T-helper 2 cell (primary cell): ENCODE measurements at places on chromosomes 7 and 10.

DNA sequence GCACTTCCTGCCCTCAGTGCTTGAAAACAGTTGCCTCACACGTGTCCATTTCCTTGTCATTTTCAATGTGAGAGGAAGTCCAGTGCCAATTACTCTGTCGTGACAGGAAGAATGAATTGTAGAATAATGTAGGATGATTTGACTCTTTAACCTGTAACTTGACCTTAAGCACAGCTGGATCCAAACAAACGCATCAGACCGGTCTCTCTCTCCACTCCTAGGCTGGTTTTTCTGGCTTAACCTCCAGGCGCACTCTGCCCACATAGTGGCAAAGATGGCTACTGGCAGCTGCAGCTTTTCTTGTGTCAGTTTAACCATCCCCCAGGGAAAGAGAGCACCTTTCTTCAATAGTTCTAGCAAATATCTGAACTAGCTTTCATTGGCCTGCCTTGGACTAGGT is 29.4 kb upstream of the PNLIPRP3 start:
- no peak for DNase-seq

DNA sequence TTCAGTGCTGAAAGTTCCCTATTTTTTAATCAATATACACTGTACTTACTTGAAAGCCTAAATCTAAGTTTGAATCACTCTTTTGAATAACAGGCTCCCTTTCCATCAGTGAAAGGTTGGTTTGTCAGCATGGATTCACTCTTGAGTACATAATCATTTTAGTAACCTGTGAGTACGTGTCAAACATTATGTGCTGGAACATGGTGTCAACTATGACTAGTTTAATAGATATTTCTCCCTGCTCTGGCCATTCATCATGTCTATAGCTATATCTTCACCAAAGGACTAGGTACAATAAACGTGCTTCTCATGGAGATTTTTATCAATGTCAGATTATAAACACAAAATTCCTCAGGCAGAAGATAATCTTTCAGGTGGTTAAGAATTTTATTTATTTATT is 61.7 kb upstream of the MDFIC start:
- no peak for DNase-seq

- no peak for DNase-seq
Observed at GRCh38 chr10:85713885-85714284, 652.7 kb downstream of the GRID1 start.

GRCh38 chr7:120857588-120858573 is at the start of gene TSPAN12:
TSS of gene TSPAN12 (minus strand) at chr7:120858144. CDS start at chr7:120856763, 1,381 bp downstream.
- DNase-seq, result peak; percentile 8

- no peak for DNase-seq
Observed at GRCh38 chr7:111093496-111093895, 2.6 kb downstream of the LRRN3 start.

DNA sequence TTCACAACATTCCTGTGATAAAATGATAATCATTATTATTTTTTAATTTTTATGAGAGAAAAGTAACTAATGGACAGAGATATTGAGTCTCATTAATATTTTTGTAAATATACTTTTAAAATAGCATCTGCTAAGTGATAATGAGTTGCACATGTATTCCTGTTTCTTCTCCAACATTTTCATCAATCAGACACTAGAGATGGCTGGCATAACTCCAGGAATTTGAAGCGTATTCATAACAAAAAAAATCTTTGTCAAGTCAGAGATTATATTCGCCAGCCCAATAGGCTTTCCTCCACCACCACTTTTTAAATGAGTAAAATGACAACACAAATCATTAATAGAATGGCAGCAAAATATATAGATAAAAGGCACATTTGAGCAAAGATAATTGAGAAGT is 524.0 kb upstream of the KCND2 start:
- DNase-seq, result no peak

- DNase-seq, result no peak
Observed at GRCh38 chr7:9657257-9657656, 1223.8 kb downstream of the NXPH1 start.

DNA sequence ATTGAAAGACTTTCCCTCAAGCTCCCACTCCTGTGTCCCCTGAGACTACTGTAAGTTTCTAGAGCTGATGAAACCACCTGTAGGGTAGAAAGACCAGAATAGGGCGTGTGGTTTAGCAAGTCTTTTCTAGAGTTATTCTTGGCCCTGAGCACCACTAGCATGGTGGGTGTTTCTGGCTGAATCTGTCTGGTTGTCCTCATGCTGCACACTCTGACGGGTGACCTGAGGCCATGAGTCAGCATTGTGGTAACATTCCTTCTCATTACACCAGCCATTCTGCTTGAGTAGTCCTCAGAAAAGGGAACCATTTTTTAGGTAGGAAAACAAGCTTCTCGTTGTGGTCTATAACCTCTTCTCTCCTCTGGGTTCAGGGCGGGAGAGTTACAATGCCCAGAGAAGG is 250.3 kb downstream of the SNX13 start:
- DNase-seq, result no peak

- DNase-seq, result no peak
Observed at GRCh38 chr7:11607686-11608085, 224.3 kb downstream of the THSD7A start.

DNA sequence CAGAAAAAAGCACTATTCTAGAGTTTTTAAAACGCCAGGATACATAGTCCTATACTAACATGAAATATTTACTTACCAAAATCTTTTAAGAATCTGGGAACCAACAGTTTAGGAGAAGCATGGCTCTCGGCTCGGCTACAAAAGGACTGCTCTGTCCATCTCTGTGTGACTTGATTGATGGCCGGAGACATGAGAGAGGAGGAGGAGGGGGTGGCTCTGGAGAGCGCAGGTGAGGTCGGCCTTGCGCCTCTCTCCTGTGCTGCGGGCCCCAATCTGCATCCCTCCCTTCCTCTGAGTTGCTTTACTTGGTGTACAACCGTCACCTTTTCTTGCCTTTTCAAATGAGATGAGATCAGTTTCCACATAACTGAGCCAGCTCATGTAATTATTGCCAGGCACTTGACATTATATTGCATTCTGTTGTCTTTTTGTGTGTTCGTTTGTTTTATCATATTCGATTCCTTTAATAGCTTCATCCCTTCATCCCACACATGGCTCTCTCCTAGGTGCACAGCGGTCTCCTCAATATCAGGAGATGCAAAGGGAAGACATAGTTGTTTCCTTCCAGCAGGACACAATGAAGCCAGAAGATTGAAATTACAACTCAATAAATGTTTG is 87.8 kb upstream of the KLF6 start:
- no peak for DNase-seq

DNA sequence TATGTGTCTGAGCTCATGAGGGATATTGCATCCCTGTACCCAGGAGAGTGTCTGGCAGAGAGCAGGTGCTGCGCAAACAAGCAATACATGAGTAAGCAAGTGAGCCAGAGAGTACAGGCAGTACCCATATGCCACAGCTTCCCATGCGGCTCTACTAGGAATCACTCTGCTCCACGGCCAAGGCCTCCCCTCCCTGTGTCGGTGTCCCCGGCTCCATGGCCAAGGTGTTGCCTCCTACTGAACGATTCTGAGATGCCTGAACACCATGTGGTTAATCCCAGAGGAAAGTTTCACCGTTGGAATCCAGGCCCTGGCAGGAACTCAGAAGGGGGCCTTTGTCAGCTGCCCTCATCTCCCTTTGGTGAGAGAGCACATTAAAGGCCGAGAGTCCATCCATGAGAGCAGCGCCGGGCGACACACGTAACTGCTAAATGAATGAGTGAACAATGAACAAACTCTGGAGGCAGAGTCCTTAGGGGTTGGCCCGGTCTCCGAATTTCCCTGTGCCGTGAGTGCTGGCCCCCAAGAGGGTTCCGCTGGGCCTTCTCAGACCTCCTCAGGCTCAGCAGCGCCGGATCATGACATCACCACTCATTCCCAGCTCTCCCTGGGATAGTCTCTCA is 136.0 kb upstream of the FAM20C start:
- no peak for DNase-seq

DNA sequence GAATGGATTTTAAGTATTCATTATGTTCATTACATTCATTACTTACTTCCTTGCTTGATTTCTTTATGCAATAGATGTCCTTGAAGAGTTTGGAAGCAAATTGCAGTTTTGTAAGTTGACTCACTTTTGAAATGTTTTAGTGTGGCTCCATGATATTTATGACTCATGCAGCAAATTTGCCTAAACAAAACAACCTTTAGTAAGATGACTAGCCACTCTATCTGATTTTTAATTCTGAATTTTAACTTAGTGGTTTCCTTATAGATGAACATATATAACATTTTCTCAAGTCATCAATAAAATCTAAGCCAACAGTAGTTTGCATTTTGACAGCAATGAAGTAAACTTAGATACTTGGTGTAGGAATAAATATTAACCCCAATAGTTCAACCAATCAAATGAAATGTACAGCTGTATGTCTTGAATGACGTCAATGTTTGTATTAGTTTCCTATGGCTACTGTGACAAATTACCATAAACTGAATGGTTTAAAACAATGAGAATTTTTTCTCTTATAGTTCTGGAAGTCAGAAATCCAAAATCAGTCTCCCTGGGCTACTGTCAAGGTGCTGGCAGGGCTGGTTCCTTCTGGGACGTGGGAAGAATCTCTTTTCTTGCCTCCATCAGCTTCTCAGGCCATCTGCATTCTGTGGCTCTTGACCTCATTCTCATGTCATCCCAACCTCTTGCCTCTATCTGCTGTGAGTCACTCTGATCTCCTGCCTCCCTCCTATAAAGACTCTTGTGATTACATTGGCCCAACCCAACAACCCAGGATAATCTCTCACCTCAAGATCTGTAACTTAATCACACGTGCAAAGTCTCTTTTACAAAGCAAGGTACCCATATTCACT is 73.4 kb downstream of the AHR start:
- no peak for DNase-seq

GRCh38 chr7:30237271-30237695 is 47.1 kb upstream of the ZNRF2 start:
- no peak for DNase-seq

DNA sequence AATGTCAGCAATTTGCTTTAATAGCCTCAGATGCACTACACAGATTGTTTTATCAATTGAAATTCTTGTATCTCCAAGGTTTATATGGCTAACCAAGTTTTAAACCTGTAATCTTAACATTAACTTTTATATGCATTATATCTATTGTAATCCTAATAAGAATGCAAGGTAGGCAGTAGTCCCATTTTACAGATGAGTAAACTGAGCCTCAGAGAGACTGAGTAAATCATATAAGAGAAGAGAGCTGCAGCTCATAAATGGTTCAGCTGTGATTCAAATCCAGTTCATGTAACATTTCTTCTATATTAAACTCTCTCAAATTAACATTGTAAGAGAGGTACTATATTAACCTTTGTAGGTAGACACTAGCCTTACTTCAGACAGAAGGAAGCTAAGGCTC is 44.0 kb downstream of the MALSU1 start:
- no peak for DNase-seq

DNA sequence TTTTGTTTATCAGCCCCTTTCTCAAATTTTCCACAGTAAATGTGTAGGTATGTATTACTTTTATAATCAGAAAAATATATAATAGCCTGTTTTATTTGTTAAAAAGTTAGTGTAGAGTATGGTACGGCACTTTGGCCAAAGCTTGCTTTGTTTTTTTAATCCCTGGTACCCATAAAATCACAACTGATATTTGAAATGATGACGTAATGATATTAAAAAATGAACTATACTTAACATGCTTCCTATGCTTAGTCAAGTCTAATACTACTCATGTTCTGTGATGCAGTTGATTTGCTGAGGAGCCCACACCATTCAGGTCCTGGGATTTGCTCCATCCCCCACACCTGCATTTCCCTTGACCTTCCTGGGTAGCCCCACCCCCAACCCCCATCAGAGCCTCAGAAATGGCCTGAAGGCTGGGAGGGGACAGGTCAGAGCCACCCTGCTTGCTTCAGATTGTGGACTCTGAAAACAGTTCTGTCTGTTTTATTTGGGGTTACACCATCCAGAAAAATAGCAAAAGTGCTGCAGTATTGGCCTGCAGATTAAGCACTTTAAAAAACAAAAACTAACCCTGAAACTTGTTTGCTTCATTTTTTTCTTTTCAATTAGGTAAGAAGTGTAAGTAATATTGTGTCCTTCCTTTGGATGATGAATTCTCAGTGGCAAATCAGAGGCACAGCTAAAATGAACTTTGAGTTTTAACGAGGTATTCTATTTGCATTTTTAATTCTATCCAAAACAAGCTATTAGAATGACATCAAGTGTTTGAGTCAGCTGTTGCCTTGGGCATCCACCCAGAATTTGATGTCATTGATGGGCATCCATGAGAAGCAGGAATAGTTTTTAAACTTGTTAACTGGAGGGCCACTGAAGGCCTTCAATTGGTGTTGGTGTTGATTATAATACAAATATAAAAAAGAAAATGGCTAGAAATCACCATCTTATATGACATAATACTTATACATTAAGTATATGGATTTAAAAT is 23.3 kb downstream of the PLCE1 start:
- DNase-seq, result no peak

DNA sequence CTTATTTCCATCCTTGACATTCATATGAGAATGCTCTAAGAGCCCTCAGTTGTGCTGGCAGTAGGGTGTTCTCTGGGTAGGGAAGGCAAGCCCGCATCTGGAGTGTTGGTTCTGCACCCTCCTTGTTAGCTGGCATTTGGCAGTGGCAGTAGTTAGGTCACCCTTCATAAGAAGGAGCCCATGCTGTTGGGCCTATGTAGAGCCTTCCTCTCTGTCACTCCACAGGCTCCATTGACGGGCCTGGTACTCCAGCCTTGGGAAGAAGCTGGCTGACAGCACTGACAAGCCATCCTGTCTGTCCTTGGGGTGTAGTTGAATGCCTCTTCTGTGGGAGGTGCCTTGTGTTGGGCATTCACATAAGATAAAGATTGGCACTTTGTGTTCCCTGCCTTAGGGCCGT is 89.7 kb downstream of the BMPR1A start:
- no peak for DNase-seq

DNA sequence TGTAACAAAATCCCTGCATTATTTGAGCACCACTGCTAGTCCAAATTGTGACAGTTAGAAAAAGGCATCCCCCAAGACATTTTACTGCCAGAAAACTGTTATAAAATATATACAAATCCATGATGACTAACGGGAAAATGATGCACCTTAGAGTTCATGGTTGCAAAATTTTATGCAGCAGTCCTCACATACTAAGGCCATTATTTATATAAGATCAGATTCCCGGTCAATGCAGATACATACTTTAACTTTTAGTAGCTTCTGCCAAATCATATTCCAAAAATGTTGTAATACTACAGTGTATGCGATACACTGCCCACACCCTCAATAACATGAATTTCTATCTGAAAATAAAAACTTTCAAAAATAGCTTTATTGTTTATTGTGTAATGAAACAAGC is 239.9 kb upstream of the ZNF32 start:
- no peak for DNase-seq

DNA sequence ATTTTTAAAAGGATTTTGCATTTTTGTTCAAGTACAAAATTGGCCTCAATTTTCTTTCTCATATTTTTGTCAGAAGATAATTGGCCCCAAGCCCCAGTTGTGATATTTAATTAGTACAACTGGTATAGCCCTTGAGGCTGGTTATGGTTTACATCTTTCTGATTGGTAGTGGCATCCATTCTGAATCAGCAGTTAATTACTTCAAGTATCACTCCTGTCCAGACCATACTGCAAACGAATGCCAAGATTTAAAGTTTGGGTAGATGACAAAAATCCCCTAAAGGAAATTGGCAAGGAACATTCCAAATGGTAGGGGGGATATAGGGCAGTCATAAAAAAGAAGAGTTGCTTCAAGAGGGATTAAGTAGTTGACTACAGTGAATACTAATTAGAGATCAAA is 23.1 kb downstream of the MYPN start:
- DNase-seq, result no peak
